Endothelial cell (in vitro differentiated cells): ENCODE measurements at places on chromosomes 7 and 10.
A peak's percentile ranks its signal among the peaks of the same experiment; 100 is the strongest.

GRCh38 chr10:88108115-88108610 lies 244.7 kb downstream of the PTEN start:
- no peak for DNase-seq

- DNase-seq: peak; percentile 46
Measured at GRCh38 chr10:66180581-66181318, 745.1 kb upstream of the LRRTM3 start.

GRCh38 chr10:29501692-29502091 lies 133.1 kb downstream of the SVIL start:
- DNase-seq: no peak

GRCh38 chr7:131826960-131827359 lies 270.5 kb upstream of the PODXL start:
- DNase-seq: no peak

GRCh38 chr7:138618933-138619332 lies 82.2 kb downstream of the SVOPL start:
- DNase-seq: no peak

DNA sequence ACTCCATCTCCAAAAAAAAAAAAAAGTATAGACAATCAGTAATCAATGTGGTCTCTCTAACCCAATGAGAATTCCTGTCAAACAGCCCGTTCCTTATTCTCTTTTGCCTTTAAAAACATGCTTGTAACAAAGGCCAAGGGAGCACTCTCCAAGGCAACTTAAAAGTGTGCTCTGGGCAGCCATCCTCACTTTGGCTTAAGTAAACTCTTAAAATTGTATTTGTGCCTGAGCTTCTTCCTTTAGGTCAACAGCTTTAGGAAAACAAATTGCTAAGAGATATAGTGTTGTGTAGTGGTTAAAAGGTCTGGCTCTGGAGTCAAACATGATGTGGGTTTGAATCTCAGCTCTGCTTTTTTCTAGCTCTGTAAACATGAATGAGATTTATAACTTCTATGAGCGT lies 13.9 kb upstream of the EPC1 start:
- DNase-seq: no peak

- peak; percentile 13 for DNase-seq
Measured at GRCh38 chr10:91043173-91043910, 122.5 kb upstream of the ANKRD1 start.

DNA sequence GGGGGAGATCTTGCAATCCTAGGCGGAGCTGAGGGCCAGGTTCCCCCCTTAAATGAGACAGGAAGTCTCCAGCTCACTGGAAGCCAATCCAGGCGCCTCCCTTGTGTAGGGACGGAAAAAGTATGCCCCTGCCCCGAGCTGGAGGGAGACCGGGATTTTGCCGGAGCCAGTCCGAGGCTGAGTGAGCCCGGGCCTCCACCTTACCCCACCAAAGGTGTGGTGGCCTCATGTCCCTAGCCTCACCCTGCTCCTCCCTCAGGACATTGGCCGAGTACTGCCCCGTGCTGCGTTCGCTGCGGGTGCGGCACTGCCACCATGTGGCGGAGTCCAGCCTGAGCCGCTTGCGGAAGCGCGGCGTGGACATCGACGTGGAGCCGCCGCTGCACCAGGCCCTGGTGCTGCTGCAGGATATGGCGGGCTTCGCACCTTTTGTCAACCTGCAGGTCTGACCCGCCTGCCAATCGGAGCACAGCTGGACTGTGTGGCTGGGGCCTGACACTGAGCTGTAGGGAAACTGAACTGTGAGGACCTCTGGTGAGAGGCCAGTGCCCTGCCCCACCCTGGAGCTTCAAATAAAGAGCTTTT lies 2.0 kb downstream of the FBXL15 start:
- DNase-seq: peak; percentile 80

- no peak for DNase-seq
Measured at GRCh38 chr7:73449422-73449821, 15.8 kb downstream of the FZD9 start.

DNA sequence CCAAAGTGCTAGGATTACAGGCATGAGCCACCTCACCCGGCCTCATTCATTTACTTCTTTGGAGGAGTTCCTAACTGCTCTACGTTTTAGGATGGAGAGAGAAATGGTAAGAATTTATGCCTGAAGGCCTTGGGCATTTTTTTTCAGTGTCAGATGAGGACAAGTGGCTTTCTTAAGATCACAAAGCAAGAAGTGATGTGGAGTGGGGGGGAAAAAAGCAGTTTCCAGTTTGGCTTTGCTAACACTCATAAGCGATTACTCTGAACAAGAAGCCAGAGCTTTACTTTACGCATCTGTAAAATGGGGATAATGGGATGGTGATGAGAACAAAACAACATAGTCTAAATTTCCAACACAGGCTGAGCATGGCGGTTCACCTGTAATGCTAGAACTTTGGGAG lies 2.6 kb upstream of the PPIA start:
- DNase-seq: no peak

GRCh38 chr7:55191161-55191925 lies 172.5 kb downstream of the EGFR start:
- no peak for DNase-seq

GRCh38 chr10:31215052-31215451 lies 104.0 kb upstream of the ZEB1 start:
- no peak for DNase-seq

DNA sequence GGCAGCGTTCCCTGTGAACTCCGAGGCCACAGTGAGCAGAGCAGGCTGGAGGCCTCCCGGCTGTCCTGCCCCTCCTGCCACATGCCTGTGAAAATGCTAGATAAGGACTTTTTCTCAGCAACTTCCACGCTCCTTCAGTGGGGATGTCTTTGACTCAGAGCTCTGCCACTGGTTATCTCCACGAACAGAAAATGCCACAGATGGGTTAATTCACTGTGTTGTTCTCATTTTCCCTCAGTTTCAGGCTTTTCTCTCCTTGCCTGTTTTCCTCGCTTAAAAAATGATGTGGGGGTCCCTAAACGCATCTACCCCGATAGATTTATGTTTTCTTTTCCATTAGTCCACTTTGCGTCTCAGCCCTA lies 51.3 kb downstream of the IKZF1 start:
- peak; percentile 26 for DNase-seq

DNA sequence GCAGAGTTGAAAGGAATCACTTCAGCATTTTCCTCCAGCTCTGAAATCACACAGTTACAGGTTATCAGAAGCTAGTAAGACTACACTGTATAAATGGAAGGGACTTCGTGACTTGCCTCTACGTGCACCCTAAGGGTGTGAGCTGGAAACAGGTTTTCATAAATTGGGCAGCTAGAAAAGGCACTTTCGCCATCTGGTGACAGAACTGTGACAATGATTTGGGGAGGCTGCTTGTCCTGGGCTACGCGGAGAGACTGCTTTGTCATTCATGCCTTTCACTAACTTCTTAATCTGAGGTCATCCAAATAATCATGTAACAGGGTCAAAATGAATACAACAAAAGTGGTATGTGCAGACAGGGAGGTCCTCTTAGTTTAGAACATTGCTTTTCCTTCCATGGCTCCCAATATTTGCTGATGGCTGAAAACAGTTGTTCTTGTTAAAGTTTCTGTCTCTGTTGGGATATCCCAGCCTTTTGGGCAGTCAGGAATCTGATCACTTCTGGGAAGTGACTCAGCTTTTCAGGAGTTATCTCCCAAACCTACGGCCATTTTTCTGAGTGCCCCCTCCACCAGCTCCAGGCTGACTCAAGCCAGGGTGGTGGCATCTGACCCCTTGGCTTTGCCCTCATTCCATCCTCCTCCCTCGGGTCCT lies 17.8 kb downstream of the VWC2 start:
- DNase-seq: peak; percentile 29
